Stimulated activated CD8-positive, alpha-beta memory T cell treated with anti-CD3 and anti-CD28 coated beads, Interleukin-4, amount 100 ng/mL, for 1 hour (primary cell): ENCODE measurements at places on chromosomes 2 and 18.

DNA sequence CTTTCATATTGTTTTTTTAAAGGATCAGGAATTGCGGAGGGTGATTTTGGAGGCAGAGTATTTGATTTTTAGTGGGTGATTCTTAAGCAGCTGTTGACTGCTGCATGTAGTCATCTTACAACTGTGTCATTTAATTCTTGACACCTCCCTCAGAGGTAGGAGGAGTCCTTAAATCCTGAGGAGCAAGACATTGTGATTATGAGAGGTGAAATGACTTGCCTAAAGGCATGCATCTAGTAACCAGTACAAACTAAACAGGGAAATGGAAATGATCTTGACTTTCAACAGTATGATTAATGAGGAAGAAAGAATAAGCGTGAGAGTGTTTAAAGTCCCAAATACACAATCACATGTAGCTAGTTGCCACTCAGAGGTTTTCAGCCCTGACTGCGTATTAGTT is 440.7 kb downstream of the THSD7B start:
- DNase-seq: no peak

DNA sequence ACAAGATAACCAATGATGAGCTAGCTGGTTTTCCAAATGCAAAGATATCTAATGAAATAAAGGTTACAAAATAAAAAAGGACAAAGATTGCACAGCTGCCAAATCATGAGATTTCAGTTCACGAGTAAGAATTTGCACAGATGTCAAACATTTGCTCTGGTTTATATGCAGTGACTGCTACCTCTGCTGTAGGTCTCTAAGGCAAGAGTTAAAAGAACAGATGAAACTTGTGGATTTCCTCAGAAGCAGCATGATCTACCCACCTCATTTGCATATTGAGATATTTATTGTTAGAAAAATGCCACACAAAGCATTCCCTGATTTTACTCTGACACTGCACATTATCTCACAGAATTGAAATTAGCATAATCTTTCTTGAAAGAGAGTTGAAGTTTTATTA is 763.2 kb upstream of the ZEB2 start:
- DNase-seq: no peak

GRCh38 chr18:6677086-6677485 is 52.4 kb upstream of the ARHGAP28 start:
- no peak for DNase-seq

GRCh38 chr2:160043265-160043664 is 19.1 kb downstream of the PLA2R1 start:
- no peak for DNase-seq

- DNase-seq: no peak
These were observed 76.8 kb downstream of the ZFP36L2 start for GRCh38 chr2:43149482-43150107.

GRCh38 chr2:10048501-10049171 is 5.3 kb downstream of the KLF11 start:
- no peak for DNase-seq

GRCh38 chr2:169160926-169161481 is 91.6 kb downstream of the DHRS9 start:
- DNase-seq: no peak

- no peak for DNase-seq
These were observed 286.0 kb downstream of the LPIN1 start for GRCh38 chr2:12032398-12032797.

DNA sequence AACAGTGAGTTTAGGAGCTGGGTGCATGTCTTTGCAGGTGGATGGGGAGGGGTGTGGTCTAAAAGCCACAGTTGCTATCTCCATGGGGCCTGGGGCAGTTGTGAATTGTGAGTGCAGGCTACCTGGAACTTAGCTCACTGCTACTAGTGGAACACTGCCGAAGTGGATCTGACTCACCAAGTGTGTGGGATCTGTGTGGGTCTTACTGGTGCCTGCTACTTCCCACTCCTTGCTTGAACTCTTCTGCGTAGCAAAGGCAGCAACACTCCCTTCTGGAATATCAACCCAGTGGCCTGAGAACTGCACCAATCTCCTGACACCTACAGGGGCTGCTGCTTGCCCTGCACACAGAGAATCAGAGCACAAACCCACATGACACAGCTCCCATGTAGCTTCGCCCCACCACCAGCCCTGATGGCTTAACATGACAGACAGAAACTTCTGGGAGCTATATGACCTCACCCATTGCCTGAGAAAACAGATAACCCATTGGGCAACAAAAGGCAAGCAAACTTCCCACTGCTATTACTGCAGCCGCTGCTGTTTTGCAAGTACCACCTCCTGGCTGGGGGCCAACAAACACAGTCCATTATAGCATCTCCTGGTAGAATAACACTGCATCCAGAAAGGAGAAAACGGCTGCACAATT is 455.1 kb upstream of the DDX18 start:
- no peak for DNase-seq

- no peak for DNase-seq
These were observed 181.3 kb downstream of the IKZF2 start for GRCh38 chr2:212970132-212970531.

DNA sequence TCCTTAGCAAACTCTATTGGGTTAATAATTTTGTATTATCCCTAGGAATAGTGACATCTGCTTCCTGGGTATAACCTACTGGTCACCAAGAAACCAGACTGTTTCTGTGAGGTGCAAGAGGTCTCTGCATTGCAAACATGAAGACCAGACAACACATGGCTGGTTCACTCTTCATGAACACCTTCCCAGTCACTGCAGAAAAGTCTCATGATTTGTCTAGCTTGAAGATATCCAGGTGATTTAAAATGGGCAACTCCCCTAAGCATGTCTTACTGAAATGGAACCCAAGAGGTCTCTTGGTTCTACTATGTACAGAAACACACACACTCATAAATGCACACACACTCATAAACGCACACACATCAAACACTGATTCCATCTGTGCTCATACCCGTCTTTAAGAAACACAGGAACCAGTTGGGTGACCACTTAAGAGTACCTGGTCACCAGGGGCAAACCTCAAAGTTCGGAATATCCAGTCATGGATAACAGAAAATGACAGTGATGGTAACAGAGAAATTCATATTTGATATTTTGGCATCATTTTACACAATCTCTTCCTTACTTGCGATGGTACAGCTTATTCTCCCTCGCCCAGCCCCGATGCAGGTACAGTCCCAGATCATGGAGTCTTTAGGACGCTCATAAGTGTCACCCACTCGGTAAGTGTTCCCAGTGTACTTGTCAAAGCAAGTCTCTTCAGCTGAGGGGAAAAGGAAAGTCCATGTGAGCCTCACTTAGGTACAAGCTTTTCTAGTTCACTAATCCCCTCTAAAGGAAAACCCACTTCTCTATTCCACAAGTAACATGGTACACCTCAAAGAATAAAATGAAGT is 2.9 kb downstream of the FN1 start:
- no peak for DNase-seq

- no peak for DNase-seq
These were observed 70.7 kb downstream of the NCK2 start for GRCh38 chr2:105815401-105815800.

GRCh38 chr2:236089271-236090026 is 78.7 kb downstream of the GBX2 start:
- no peak for DNase-seq

- no peak for DNase-seq
These were observed at the start of gene TPO for GRCh38 chr2:1413156-1413710. TSS of gene TPO (plus strand) at chr2:1413463. CDS start at chr2:1414409, 946 bp downstream.

DNA sequence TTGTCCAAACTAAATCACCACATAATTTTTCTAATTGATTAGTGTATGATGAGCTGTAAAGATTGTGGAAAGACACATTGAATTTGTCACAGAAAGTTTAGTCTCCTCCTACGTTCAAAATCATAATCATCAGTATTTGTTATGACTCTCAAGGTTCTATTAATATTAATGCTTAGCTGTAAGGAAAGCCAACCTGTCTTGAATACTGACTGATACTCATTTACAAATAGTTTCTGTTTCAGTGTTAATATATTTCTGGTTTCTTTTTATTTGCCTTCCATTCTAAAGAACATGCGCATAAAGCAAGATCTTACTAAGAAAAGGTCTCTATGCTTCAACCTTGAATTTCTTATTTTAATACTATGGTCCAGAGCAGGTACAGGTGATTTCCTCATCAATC is 55.1 kb downstream of the CPS1 start:
- DNase-seq: no peak

DNA sequence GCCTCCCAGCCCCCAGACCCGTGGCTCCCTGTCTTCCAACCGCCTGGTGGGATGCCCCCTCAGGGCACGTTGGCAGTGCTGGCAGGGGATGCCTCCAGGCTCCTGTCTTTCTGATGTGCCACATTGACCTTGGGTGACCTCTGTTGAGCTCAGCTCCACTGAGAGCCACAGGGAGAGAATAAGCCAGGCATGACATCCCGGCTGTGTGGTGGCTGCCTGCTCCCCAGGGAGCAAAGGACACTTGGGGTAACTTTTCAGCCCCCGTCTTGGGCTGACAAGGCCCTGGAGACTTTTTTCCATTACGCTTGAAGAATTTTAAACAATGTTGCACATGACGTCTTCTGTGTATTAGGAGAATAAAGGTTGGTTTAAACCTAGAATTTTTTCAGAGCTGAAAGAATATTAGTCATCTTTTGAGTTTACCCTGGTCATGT is 246.0 kb downstream of the TSN start:
- DNase-seq: no peak

- DNase-seq: no peak
These were observed 24.2 kb downstream of the PLCL1 start for GRCh38 chr2:197828464-197829135.

GRCh38 chr2:216372761-216373291 is 543 bp upstream of the MARCHF4 start:
- no peak for DNase-seq

- DNase-seq: no peak
These were observed 25.6 kb downstream of the BCL2 start for GRCh38 chr18:63293935-63294334.

GRCh38 chr2:200695601-200696000 is 109.8 kb downstream of the AOX1 start:
- no peak for DNase-seq

- no peak for DNase-seq
These were observed 9.4 kb downstream of the CAPG start for GRCh38 chr2:85400541-85401463.

DNA sequence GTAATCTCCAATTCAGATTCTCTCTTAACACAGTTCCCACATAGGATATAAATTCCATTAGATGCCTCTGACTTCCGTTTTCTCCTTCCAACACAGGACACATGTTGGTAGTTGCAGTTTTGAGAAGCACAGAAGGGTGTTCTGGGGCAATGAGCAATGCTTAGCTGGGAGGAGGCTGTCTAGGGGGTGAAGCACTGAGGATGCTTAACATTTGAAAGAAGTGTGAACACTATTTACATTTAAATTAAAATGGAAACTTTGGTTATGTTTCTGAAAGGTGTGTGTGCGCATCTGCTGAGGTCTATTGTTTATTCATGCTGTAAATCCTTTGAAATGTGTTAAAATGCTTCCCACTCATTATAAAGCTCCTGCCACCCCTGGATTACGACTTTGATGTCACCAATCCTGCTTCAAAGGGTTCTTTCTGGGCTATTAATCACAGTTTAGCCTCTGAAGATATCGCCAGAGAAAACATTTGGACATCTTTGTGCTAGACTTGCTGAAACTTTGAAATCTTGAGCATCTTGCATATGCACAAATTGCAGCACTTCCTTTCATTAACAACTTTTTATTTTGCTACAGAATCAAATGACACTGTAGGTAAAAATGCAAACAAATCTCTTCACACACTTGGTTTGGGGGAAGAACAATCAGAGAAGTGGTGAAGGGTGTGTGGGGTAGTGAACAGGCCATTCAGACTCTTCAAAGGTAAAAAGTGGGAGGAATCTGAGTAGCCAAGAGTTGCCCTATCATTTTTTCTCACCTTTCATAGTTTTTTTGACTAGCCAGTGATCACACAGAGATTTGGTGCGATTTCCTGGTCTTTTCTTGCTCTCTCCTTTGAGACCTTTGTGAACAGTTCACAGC is 258.4 kb downstream of the MYO3B start:
- DNase-seq: no peak

DNA sequence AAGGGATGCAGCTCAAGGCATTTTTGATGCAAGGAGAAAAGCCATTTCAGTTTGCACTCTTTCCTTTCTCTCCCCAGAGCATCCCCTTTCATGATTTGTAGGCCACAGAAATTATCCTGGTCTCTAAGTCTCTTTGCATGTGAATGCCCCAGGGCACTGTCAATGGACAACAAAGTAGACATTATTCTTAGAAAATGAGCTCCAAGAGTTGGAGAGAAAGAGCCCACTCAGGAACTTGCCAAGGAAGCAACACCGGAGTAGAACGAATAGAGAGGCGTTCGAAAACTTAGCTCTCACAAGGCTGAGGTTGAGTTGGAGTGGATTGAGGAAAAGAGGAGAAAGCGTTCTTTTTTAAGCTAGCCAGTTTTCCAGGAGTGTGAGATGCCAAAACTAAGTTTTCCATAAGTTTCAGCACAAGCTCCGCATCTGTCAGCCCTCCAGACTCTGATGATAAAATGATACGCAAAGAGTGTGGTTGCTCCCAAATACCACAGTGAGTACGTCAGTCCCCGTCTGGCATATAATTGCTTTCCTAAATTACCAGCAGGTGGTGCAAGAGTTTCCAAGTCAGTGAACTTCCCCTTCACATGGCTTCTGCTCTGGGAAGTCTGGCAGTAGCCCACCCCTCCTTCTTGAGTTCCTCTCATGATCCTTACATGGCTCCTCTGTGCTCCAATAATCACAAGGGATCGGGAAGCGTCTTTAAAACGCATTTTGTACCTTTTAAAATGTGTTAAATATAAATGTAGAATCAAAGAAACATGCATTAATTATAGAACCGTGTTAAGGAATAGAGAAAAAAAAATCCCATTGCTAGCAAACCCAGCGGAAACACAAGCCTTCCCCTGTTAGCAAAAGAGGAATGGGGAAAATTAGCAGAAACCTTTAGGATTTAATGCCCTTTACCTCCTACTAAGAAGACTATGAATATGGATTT is 1060.6 kb upstream of the FANCL start:
- no peak for DNase-seq

GRCh38 chr2:113200736-113201490 is 27.1 kb downstream of the PSD4 start:
- no peak for DNase-seq

DNA sequence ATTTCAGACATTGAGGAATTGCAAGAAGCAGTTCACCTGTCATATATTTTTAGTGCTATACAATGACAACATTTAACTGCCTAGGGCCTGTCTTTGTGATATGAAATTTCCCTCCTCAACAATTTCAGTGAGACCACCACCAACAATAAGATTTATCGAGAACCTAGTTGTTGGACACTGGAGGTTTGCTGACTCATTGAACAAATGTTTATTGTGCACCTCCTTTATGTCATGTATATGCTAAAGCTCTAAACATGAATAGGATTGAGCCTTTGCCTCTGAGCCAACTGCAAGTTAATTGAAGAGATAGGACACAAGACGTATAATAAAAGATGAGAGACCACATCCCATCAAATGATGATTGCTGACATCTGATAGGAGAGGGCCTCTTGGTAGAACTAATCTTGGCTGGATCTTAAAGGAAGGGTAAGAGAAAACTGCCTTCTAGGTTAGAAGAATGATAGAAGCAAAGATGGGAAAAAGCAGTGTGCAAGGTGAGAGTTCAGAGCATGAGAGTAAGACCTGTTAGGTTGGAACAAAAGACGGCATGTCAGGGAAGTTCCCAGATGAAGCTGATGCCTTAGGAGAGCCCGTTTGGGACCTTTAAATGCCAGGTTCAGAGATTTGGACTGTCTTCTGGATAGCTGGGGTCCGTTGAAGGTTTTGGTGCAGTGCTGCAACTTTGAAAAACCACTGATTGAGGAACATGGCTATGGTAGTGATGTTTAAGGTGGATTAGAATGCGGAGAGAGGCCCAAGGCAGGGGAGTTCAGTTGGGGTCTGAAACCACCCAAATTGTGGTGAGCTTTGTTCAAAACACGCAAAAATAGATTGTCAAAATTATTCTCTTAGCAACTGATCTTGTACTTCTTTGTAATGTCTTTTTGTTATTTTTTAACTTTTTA is 133.0 kb upstream of the EML6 start:
- no peak for DNase-seq
